ENCODE measurements at places on chromosomes 6 and 20. TPM values are rescaled to one million over a fixed set of nuclear protein-coding genes. Genes with fewer than 3 reads are reported as not detected.

The SIRPB2 gene
- not detected for polyA plus RNA-seq

The CRISP3 gene
- not detected for polyA plus RNA-seq

- H3K27ac ChIP-seq, result no peak overlapping the region
- no peak overlapping the region for H3K4me3 ChIP-seq
These were observed 32.6 kb downstream of the C6orf15 start for GRCh38 chr6:31079656-31080261.

The FGD2 gene
- polyA plus RNA-seq, result not detected

DNA sequence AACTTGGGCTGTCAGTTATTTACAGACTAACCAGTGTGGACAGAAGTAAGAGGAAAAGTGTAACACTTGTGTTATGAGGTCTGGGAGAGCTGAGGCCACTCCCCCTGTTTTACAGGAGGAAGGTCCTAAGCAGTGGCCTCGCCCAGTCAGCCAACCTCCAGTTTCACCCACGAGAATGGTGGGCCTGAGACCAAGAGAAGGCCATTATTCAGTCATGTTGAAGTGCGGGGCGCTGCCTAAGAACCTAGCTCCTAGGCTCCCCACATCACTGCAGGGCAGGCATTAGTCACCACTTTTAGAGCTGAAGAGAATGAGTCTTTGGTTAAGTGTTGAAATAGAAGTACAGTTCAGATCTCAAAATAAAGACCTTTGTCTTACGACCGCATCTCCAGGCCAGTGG lies 27.9 kb downstream of the CDYL start:
- DNase-seq, result peak; percentile 77
- no peak overlapping the region for H3K27ac ChIP-seq
- H3K4me3 ChIP-seq, result no peak overlapping the region
- H3K4me1 ChIP-seq, result peaks cover 6% of the 10 kb centered on the region
- H3K36me3 ChIP-seq, result no peaks in the 10 kb centered on the region

GRCh38 chr6:43873806-43874714 lies 104.0 kb downstream of the VEGFA start:
- DNase-seq, result no peak
- no peak overlapping the region for H3K4me3 ChIP-seq
- H3K27me3 ChIP-seq, result peaks cover 34% of the 10 kb centered on the region
- H3K27ac ChIP-seq, result no peak overlapping the region
- H3K4me1 ChIP-seq, result no peaks in the 10 kb centered on the region

- H3K36me3 ChIP-seq, result no peaks in the 10 kb centered on the region
- no peaks in the 10 kb centered on the region for H3K27me3 ChIP-seq
- H3K4me1 ChIP-seq, result peaks cover 6% of the 10 kb centered on the region
- peak; percentile 56 for DNase-seq
- no peak overlapping the region for H3K4me3 ChIP-seq
- no peak overlapping the region for H3K27ac ChIP-seq
These were observed 36.4 kb upstream of the FAM83B start for GRCh38 chr6:54810147-54810546.

DNA sequence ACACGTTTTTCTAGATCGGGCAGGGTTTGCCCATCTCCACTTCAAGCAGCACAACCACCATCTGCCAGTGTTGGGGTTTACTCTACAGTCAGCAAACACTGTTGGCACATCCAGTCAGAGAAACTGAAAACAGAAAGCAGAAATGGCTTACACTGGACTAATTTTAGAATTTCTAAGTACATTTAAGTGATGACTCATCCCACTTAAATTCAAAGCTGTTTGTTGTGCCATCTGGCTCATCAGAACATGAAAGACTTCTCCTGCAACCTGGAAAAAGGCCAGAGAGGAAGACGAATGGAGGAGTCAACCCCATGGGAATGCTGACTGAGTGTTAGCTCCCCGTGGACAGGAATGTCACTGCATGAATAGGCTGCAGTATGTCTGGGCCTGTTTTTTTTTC lies 21.8 kb downstream of the FAM209B start:
- no peaks in the 10 kb centered on the region for H3K4me1 ChIP-seq
- no peak overlapping the region for H3K27ac ChIP-seq
- peaks cover 10% of the 10 kb centered on the region for H3K27me3 ChIP-seq
- no peak overlapping the region for H3K4me3 ChIP-seq
- peak; percentile 90 for DNase-seq
- no peaks in the 10 kb centered on the region for H3K36me3 ChIP-seq

The GINS1 gene
- 4.1 TPM for polyA plus RNA-seq

GRCh38 chr20:39009348-39009747 lies 47.2 kb downstream of the DHX35 start:
- H3K4me1 ChIP-seq, result no peaks in the 10 kb centered on the region
- no peak overlapping the region for H3K4me3 ChIP-seq
- DNase-seq, result no peak
- no peak overlapping the region for H3K27ac ChIP-seq
- peaks cover 31% of the 10 kb centered on the region for H3K36me3 ChIP-seq

- H3K27me3 ChIP-seq, result no peaks in the 10 kb centered on the region
- no peaks in the 10 kb centered on the region for H3K36me3 ChIP-seq
- DNase-seq, result no peak
- H3K27ac ChIP-seq, result no peak overlapping the region
- H3K4me3 ChIP-seq, result no peak overlapping the region
These were observed 172.8 kb upstream of the SYNDIG1 start for GRCh38 chr20:24296477-24297261.

DNA sequence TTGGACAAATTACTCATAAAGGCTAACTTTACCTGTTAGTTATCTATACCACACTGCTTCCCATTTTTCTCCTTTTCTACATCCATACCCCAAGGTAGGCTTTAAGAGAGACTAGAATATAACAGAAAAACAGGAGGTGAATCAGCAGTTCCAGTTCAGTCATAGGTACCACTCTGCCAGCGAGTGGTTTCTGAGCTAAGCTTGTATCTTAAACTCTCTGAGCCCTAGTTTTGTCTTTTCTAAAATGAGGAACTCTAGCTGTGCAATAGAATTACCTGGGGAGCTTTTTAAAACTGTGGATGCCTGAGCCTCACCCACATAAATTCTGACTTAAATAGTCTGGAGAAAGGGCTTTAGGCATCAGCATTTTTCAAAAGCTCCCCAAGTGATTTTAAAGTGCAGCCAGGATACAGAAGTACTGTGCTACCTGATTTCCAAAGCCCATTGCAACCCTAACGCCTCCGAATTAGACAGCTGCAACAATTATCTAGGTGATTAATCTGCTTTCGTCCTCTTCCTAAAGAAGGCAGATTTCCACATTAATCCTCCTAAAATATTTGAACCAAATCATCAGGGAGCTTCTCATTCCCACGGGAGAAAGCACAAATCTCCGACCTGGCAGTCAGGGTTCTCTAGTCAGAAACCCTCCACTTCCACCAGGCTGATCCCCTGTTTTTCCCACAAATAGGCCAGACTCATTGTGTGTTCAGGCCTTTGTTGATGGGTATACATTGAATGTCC lies 37.4 kb upstream of the RPL7L1 start:
- H3K4me3 ChIP-seq, result no peak overlapping the region
- peaks cover 2% of the 10 kb centered on the region for H3K36me3 ChIP-seq
- H3K27me3 ChIP-seq, result no peaks in the 10 kb centered on the region
- no peak for DNase-seq
- H3K27ac ChIP-seq, result no peak overlapping the region

GRCh38 chr6:34549026-34549803 lies 6.9 kb downstream of the SPDEF start:
- H3K4me3 ChIP-seq, result no peak overlapping the region
- no peaks in the 10 kb centered on the region for H3K36me3 ChIP-seq
- DNase-seq, result no peak
- no peaks in the 10 kb centered on the region for H3K4me1 ChIP-seq
- no peak overlapping the region for H3K27ac ChIP-seq

- peaks cover 16% of the 10 kb centered on the region for H3K4me1 ChIP-seq
- H3K36me3 ChIP-seq, result no peaks in the 10 kb centered on the region
- H3K4me3 ChIP-seq, result no peak overlapping the region
- H3K27ac ChIP-seq, result peak overlapping the region; percentile 57
- no peaks in the 10 kb centered on the region for H3K27me3 ChIP-seq
These were observed 164.2 kb upstream of the ATXN1 start for GRCh38 chr6:16925461-16925860.

The ADGRF4 gene
- polyA plus RNA-seq, result 0.02 TPM

GRCh38 chr6:141394565-141395051 lies 738.1 kb upstream of the GJE1 start:
- H3K4me3 ChIP-seq, result no peak overlapping the region
- H3K4me1 ChIP-seq, result no peaks in the 10 kb centered on the region
- no peaks in the 10 kb centered on the region for H3K36me3 ChIP-seq
- no peak overlapping the region for H3K27ac ChIP-seq
- no peaks in the 10 kb centered on the region for H3K27me3 ChIP-seq

The ATP6V1G2 gene
- 6.5 TPM for polyA plus RNA-seq

The NUS1 gene
- polyA plus RNA-seq, result 14.4 TPM

- H3K4me3 ChIP-seq, result no peak overlapping the region
- no peaks in the 10 kb centered on the region for H3K4me1 ChIP-seq
- DNase-seq, result no peak
- no peaks in the 10 kb centered on the region for H3K27me3 ChIP-seq
- H3K27ac ChIP-seq, result no peak overlapping the region
These were observed 54.9 kb downstream of the PLEKHG1 start for GRCh38 chr6:150654608-150655007.

- H3K27ac ChIP-seq, result no peak overlapping the region
- H3K27me3 ChIP-seq, result no peaks in the 10 kb centered on the region
- no peaks in the 10 kb centered on the region for H3K36me3 ChIP-seq
- DNase-seq, result no peak
These were observed 112.1 kb upstream of the GPR6 start for GRCh38 chr6:109865968-109866367.

DNA sequence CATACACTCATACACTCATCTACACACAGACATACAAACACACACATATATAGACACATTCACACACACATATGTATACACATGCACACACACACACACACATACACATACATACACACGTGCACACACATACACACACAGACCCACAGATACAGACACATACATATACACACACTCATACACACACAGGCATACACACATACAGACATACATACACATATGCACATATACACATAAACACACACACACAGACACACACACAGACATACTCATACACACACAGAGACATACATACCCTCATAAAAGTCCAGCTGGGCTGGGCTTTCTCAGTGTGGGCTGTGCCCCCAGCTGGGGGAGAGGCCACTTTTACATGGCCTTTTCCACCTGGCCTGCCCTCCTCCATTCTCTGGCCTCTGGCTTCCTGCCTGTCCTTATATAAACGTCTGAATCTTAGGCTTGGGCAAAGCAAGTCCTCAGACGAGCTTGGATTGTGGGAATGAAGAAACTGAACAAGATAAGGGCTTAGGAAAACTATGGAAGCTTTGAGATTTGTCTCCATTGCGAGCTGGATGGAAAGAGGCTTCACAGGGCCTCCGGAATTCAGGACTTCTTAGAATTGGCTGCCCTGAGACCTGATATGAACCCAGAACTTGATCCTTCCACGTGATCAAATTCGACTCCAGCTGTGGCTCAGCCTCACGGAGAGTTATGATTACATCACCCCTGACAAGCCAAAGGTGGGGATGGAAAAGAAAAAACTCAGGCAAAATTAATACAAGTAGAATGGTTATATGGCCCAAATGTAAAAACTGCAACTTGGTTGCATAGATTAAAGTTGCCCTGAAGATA lies 22.5 kb upstream of the CST3 start:
- DNase-seq, result peak; percentile 43
- no peaks in the 10 kb centered on the region for H3K36me3 ChIP-seq
- peaks cover 7% of the 10 kb centered on the region for H3K27me3 ChIP-seq

The MBOAT1 gene
- polyA plus RNA-seq, result 1.6 TPM

DNA sequence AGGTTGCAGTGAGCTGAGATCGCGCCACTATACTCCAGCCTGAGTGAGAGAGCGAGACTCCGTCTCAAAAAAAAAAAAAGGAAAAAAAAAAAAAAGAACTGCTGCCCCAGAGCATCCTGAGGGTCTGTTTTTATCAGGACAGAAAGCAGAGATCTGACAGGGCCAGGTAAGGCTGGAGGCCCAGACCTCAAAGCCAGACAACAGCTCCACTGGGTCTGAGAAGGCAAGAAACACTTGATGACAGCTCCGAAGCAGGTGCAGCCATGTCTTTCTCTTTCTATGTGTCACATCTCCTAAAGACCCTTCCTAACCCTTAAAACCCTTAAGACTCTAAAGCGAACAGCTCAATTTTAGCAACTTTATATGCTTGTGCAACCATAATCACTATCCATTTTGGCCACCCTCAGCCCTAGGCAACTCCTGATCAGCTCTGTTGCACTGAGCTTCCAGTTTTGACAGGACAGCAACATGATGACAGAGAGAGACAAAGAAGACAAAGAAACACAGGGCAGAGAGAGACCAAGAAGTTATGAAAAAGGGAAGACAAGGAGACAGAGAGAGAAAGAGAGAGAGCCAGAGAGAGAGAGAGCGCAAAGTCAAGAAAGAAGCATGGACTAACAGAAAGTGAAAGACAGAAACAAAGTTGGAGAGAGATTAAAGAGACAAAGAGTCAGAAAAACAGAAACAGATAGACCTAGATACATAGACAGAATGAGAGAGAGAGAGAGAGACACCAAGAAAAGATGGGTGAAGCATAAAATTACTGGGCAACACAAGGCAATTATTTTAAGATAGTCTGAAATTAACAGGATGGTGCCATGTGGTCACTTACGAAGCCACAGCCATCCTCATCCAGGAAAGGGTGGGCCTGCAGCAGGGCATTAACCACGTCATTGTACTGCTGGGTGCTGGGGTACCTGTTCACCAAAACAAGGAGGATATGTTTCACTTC lies 39.2 kb downstream of the SAMD3 start:
- DNase-seq, result no peak
- no peaks in the 10 kb centered on the region for H3K27me3 ChIP-seq
- H3K4me3 ChIP-seq, result no peak overlapping the region
- H3K36me3 ChIP-seq, result no peaks in the 10 kb centered on the region
- H3K4me1 ChIP-seq, result peaks cover 2% of the 10 kb centered on the region
- no peak overlapping the region for H3K27ac ChIP-seq

The IMPG1 gene
- not detected for polyA plus RNA-seq

GRCh38 chr6:41097467-41098090 lies 24.8 kb downstream of the NFYA start:
- no peak overlapping the region for H3K27ac ChIP-seq
- H3K27me3 ChIP-seq, result no peaks in the 10 kb centered on the region
- peak; percentile 69 for DNase-seq
- H3K4me3 ChIP-seq, result no peak overlapping the region

DNA sequence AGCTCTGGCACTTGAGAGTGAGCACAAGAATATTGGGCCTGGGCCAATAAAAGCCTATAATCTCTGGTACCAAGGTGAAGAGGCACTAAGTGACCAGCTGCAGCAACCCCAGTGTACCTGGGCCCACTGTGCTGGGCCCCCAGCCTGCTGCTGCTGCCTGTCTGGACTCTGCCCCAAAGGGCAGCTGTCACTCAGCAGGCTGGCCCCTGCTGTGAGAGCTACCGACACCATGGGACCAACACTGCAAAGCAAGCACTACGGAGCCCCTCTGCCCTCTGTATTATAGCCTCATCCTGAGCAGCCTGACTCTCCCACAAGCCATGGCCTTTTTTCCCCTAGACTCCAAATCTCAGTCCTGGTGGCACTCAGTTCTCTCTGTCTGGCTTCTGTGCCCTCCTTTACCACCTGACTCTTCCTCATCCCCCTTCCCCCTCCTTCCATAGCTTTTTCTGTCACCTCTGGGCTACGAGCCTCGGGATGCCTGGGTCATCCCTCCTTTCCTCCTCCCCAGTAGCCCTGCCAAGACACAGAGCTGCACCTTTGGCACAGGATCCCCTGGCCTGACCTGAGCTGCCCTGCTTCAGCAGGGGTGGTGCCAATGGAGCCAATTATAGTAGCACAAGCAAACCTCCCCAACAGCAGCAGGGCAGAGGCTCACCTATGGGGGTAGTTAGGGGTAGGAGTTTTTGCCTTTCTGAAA lies 14.2 kb downstream of the RRP36 start:
- no peak overlapping the region for H3K4me3 ChIP-seq
- H3K27ac ChIP-seq, result no peak overlapping the region
- no peaks in the 10 kb centered on the region for H3K27me3 ChIP-seq
- DNase-seq, result no peak
- no peaks in the 10 kb centered on the region for H3K4me1 ChIP-seq

GRCh38 chr6:1496836-1497760 lies 107.7 kb downstream of the FOXF2 start:
- no peak overlapping the region for H3K27ac ChIP-seq
- no peak overlapping the region for H3K4me3 ChIP-seq
- H3K36me3 ChIP-seq, result no peaks in the 10 kb centered on the region
- DNase-seq, result no peak
